Stomach (tissue), 19 donors: ENCODE measurements at places on chromosomes 5 and 9. TPM values are rescaled to one million over a fixed set of nuclear protein-coding genes. Genes with fewer than 3 reads are reported as not detected.
A peak's percentile ranks its signal among the peaks of the same experiment; 100 is the strongest.

The KIAA0825 gene
- polyA plus RNA-seq = 0.37 TPM

GRCh38 chr9:82490019-82490499, 501.5 kb downstream of the SPATA31D1 start:
- H3K4me3 ChIP-seq = no peak overlapping the region
- H3K4me1 ChIP-seq = peaks cover 26% of the 10 kb centered on the region
- no peak for DNase-seq
- H3K27ac ChIP-seq = peak overlapping the region; percentile 62
- no peaks in the 10 kb centered on the region for H3K36me3 ChIP-seq

GRCh38 chr5:139694556-139695177, 46.5 kb downstream of the CXXC5 start:
- H3K4me1 ChIP-seq = peaks cover 66% of the 10 kb centered on the region
- no peak for DNase-seq
- H3K27me3 ChIP-seq = peaks cover 19% of the 10 kb centered on the region
- H3K27ac ChIP-seq = no peak overlapping the region

DNA sequence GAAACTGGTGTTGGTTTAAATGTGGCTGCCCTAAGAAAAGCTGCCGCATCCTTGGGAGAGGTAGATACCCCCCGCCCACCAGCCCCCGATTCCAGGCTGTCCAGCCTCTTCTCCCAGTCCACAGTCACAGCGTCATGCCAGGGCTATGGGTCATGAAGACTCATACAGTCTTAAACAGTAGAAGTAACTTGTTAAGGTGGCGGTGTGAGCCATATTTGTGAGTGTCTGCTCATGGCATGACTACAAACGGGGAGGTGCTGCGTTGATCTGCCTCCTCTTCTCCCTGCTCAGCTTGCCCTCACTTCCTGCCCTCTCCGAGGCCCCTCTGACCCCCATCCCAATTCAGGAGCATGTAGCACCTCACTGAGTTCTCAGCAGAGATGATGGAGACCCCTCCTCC, 20.8 kb downstream of the FGD3 start:
- no peaks in the 10 kb centered on the region for H3K36me3 ChIP-seq
- no peaks in the 10 kb centered on the region for H3K27me3 ChIP-seq
- no peak overlapping the region for H3K4me3 ChIP-seq

GRCh38 chr5:143014017-143014651, 244.0 kb downstream of the ARHGAP26 start:
- H3K4me3 ChIP-seq = no peak overlapping the region
- peak; percentile 33 for DNase-seq
- H3K4me1 ChIP-seq = no peaks in the 10 kb centered on the region
- H3K36me3 ChIP-seq = peaks cover 13% of the 10 kb centered on the region
- no peaks in the 10 kb centered on the region for H3K27me3 ChIP-seq

- H3K36me3 ChIP-seq = no peaks in the 10 kb centered on the region
- no peak for DNase-seq
- no peak overlapping the region for H3K4me3 ChIP-seq
Observed at GRCh38 chr5:164020116-164020515, 514.7 kb downstream of the MAT2B start.
